Caco-2 (cell line): ENCODE measurements at places on chromosomes 7 and 10. TPM values are rescaled to one million over a fixed set of nuclear protein-coding genes. Genes with fewer than 3 reads are reported as not detected.

Gene CYP3A7
- total RNA-seq = not detected in 2 replicates

DNA sequence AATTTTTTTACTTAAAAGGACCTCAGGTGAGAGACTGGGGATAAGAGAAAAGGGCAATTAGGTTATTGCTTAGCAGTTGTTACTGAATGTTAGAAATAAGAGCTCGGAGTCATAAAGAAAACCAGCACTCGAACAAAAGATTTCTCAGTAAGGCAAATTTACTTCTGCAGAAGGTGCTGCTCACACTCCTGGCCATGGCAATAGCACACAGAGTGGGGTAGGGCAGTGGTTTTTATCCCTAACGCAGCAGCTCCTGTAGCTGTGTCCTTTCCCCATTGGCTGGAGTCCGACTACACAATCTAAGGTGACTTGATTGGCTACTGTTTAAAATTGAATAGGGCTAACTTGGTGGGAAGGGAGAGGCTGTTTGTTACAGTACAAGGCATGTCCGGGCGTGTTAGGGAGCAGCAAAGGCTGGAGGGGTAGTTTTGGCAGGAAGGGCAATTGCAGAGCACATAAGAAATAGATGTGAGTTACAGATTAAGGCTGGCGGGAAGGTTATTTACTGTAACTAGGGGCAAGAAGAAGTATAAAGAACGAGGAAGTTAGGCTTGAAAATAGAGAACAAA is 112.1 kb downstream of the AKR1D1 start:
- no peak overlapping the region for H3K4me3 ChIP-seq
- no peak for DNase-seq
- no peaks in the 10 kb centered on the region; the same call in 1 of the 2 replicates for H3K4me1 ChIP-seq
- H3K27ac ChIP-seq = no peak overlapping the region
- H3K36me3 ChIP-seq = no peaks in the 10 kb centered on the region

DNA sequence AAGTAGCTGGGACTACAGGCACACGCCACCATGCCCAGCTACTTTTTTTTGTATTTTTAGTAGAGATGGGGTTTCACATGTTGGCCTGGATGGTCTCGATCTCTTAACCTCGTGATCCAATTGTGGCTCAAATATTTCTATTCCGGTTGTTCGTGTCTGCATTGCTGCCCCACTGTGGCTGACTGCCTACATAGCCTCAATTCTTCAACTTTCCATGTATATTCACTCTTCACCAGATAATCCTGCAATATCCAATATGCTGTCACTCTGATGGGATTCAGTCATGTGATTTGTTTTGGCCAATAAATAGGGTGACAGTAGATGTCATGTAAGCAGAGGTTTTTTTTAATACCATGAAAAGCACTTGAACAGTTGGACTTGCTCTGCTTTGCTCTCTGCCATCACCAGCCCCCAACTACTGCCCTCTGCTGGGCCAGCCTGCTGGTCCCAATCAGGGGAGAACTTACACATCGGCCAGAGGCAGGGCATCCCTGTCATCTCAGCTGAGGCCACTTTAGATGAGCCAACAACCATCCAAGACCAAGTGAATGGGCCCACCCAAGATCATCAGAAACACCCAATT is 56.7 kb downstream of the NSUN6 start:
- H3K4me1 ChIP-seq = no peaks in the 10 kb centered on the region
- no peak overlapping the region for H3K4me3 ChIP-seq
- peak; percentile 56 for DNase-seq
- no peaks in the 10 kb centered on the region for H3K27me3 ChIP-seq
- H3K27ac ChIP-seq = no peak overlapping the region

DNA sequence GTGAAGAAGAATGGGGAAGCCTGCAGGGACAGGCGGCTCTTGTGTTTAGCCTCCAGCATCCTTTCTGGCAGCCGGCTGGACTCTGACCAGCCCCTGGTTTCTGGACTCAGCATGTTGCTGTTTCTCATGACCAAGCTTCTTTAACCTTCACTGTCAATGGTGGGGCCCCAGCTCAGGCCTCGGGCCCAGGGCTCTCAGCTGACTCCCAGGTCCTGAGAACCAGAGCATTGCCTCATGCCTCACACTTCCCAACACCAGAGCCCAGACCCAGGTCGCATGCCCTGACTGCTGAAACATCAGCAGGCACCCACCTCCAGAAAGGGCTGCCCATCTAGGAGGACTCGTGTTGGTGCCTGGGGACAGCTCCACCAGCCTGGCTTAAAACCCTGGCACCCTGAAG is 34.8 kb upstream of the FGFR2 start:
- peaks cover 5% of the 10 kb centered on the region; the same call in 1 of the 2 replicates for H3K4me1 ChIP-seq
- H3K27me3 ChIP-seq = no peaks in the 10 kb centered on the region
- no peak overlapping the region for H3K27ac ChIP-seq
- DNase-seq = no peak
- H3K36me3 ChIP-seq = no peaks in the 10 kb centered on the region
- H3K4me3 ChIP-seq = no peak overlapping the region

Gene URGCP
- 35.2 and 36.0 TPM in 2 replicates for total RNA-seq

DNA sequence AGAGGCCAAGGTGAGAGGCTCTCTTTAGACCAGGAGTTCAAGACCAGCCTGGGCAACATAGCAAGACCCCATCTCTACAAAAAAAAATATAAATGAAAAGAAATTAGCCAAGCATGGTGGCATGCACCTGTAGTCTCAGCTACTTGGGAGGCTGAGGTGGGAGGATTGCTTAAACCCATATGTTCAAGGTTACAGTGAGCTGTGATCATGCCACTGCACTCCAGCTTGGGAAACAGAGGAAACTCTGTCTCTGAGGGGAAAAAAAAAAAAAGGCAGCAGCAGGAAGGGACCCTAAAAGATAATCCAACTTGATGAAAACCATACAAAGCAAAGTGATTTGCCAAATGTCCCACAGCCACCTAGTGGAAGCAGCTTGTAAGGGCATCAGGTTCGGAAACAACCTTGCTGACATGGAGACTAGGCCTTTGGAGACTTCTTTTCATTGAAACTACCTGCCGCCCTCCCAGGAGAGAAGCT is 15.6 kb upstream of the PBLD start:
- H3K4me3 ChIP-seq = no peak overlapping the region
- DNase-seq = peak; percentile 76
- H3K27me3 ChIP-seq = no peaks in the 10 kb centered on the region
- H3K4me1 ChIP-seq = no peaks in the 10 kb centered on the region

DNA sequence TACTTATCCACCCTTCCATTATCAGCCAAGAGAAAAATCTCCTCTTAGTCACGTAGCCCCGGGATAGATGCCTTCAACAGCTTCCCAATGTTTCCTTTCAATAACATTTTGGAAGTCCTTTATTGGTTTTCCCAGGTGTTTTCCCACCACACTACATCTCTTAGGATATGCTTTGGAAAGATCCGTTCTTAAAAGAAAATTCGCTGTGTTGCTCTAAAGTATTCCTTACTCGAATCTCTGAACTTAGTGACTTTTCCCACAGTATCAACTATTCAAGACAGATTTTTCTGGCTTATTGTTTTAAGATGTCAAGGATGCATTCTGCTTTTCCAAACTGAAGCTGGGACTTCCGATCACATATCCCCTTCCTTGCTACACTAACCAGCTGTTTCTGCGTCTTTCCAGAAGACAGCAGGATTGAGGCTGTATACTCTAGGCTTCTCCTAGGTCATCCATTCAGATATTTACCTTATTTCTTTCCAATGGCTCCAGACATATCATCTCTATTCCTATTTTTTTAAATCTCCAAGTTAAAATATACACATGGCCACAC is 36.5 kb upstream of the SVIL start:
- no peaks in the 10 kb centered on the region; the same call in 1 of the 2 replicates for H3K36me3 ChIP-seq
- no peak for DNase-seq
- H3K27me3 ChIP-seq = no peaks in the 10 kb centered on the region
- H3K4me3 ChIP-seq = no peak overlapping the region
- no peak overlapping the region for H3K27ac ChIP-seq
- no peaks in the 10 kb centered on the region for H3K4me1 ChIP-seq

DNA sequence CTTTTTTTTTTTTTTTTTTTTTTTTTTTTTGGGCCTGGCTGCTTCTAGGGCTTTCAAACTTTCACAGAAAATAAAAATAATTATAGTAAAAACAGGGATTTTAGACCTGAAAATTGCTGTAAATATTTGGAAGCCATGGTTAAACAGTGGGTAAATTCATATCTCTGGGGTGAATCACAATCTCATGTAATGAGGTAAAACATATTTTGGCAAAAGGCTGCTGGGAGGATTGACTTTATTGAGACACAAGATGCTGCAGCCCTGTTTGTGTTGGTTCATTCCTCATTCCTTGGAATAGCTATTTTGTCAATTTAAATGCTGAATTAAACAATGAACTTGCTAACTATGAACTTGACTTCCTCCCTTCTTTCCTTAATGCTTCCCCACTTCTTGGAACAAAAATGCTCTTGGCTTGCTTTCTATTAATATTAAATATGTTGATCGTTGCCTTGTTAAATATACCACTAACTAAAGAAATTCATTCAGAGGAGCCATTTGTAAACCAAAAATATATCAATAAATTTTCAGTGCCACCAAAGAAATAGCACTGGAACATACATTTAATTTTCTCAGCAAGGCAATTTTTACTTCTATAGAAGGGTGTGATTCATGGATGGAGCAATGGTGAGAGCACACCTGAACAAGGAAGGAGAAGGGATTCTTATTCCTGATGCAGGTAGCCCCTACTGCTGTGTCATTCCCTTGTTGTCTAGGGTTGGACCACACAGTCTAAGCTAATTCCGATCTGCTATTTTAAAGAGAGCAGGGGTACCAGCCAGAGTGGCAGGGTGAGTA is 24.6 kb downstream of the AGK start:
- no peak overlapping the region for H3K4me3 ChIP-seq
- H3K4me1 ChIP-seq = no peaks in the 10 kb centered on the region
- no peak overlapping the region for H3K27ac ChIP-seq
- no peaks in the 10 kb centered on the region for H3K36me3 ChIP-seq
- DNase-seq = no peak

Gene CALHM1
- not detected in 2 replicates for total RNA-seq

Gene AMZ1
- total RNA-seq = 0.07 and 0.11 TPM in 2 replicates

- H3K4me1 ChIP-seq = peaks cover 49% of the 10 kb centered on the region
- H3K27ac ChIP-seq = no peak overlapping the region
- H3K4me3 ChIP-seq = no peak overlapping the region
- no peak for DNase-seq
- no peaks in the 10 kb centered on the region for H3K27me3 ChIP-seq
Measured at GRCh38 chr10:63717027-63717715, 196.0 kb downstream of the REEP3 start.

GRCh38 chr10:110414548-110415309 is 83.0 kb upstream of the DUSP5 start:
- no peaks in the 10 kb centered on the region for H3K27me3 ChIP-seq
- no peak overlapping the region for H3K4me3 ChIP-seq
- no peaks in the 10 kb centered on the region for H3K36me3 ChIP-seq

- H3K4me3 ChIP-seq = no peak overlapping the region
- H3K36me3 ChIP-seq = no peaks in the 10 kb centered on the region
- H3K27me3 ChIP-seq = no peaks in the 10 kb centered on the region
- no peak for DNase-seq
Measured at GRCh38 chr7:134255814-134256213, 60.9 kb downstream of the SLC35B4 start.

DNA sequence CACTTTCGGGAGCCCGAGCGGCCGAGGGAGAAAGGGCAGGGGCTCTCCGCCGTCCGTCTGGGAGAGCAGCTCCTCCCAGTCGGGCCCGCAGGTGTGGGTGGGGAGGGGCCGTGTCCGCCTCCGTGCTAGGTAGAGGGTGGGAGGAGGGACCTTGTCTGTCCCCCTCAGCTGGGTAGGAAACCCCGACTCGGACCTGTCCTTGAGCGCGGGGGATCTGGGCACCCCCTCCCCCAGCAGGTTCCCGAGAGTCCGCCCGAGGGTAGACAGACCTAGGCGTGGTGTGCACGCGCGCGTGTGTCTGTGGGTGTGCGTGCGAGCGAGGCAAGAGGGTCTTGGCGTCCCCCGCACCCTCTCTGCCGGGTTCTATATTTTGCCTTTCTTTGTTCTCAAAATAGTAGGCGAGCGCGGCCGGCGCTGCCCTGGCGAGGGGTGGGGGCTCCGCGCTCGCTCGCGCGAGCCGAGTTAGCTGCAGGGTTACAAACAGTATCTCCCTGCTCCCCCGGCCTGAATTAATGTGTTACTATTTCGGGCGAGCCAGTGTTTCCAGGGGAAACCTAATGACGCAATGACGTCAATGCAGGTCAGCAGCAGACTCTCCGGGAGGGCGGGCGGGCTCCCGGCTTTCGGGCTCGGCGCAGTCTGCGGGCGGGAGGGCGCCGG is 73.9 kb upstream of the LEP start:
- H3K4me1 ChIP-seq = peaks cover 21% of the 10 kb centered on the region
- H3K27me3 ChIP-seq = peaks cover 3% of the 10 kb centered on the region
- peak overlapping the region; percentile 52 for H3K4me3 ChIP-seq
- peak; percentile 51 for DNase-seq

GRCh38 chr10:95559471-95559870 is 1.7 kb downstream of the SORBS1 start:
- H3K4me3 ChIP-seq = peak overlapping the region; percentile 89
- no peak overlapping the region for H3K27ac ChIP-seq
- no peaks in the 10 kb centered on the region for H3K36me3 ChIP-seq
- H3K27me3 ChIP-seq = no peaks in the 10 kb centered on the region
- H3K4me1 ChIP-seq = peaks cover 34% of the 10 kb centered on the region

Gene RNF32
- total RNA-seq = 24.1 and 26.0 TPM in 2 replicates

DNA sequence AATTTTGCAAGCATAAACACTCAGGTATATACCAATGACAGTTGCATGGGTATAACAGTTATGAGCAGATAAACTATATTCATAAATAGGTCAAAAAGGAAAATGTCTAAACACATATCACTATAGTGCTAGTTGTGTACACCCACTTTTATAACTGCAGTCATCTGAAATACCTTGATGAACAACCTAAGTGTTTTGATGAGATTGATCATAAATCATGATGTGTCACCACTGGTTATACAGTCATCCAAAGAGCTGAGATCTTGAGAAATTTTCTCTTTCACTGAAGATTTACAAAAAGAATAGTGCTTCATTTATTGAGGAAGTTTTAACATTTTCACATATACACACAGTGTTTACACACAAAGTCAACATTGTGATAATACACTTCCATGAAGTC is 78.6 kb upstream of the SLC25A13 start:
- DNase-seq = no peak
- H3K27me3 ChIP-seq = no peaks in the 10 kb centered on the region
- H3K27ac ChIP-seq = no peak overlapping the region
- H3K4me1 ChIP-seq = no peaks in the 10 kb centered on the region

DNA sequence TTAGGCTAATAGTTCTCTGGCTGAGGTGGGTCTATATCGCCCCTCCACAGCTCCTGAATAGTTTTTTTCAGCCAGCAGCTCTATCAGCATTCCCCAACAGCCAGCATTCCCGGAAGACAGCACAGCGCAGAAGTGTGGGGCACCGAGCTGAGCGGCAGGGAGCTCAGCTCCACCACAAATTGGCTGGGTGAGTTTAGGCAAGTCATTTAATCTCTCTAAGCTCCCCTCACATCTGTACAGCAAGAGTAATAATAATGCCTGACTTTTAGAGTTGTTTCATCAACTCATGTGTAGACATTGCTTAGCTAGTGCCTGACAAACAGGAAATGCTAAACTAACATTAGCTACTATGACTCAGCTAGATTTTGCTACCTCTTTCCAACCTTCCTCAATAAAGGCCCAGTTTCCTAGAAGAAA is 247.9 kb upstream of the PTN start:
- no peak overlapping the region for H3K27ac ChIP-seq
- no peak overlapping the region for H3K4me3 ChIP-seq
- no peaks in the 10 kb centered on the region for H3K4me1 ChIP-seq
- DNase-seq = no peak
- H3K27me3 ChIP-seq = no peaks in the 10 kb centered on the region
- no peaks in the 10 kb centered on the region for H3K36me3 ChIP-seq
